ENCODE measurements at places on chromosomes 6 and 20. TPM values are rescaled to one million over a fixed set of nuclear protein-coding genes. Genes with fewer than 3 reads are reported as not detected.

GRCh38 chr6:33592280-33592594 is 12.2 kb upstream of the BAK1 start:
- no peak for DNase-seq

- DNase-seq, result peak; percentile 81
Observed at GRCh38 chr6:80508885-80509630, 402.6 kb downstream of the BCKDHB start.

The CFAP61 gene
- total RNA-seq, result 0.26 TPM

The MACROD2 gene
- total RNA-seq, result 1.0 TPM
